ENCODE measurements at places on chromosomes 7 and 10. TPM values are rescaled to one million over a fixed set of nuclear protein-coding genes. Genes with fewer than 3 reads are reported as not detected.

DNA sequence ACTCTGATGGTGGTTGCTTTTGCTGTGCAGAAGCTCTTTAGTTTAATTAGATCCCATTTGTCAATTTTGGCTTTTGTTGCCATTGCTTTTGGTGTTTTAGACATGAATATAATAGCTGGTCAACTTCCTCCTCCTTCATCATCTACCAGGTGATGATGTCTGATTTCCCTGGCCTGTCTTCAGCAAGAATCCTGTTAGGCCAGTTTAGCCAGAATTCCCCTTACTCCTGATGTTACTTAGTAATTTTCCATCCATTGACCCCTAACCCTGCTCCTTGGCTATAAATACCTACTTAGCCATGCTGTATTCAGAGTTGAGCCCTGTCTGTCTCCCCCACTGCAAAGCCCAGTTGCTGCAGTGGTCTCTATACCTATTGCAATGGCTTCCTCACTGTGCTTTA, 91.4 kb downstream of the ZNF777 start:
- no peak for DNase-seq

GRCh38 chr10:4931587-4931986, 31.6 kb upstream of the AKR1C1 start:
- no peak for DNase-seq

- DNase-seq = no peak
These were observed 174.6 kb downstream of the PIP4K2A start for GRCh38 chr10:22539579-22540298.

DNA sequence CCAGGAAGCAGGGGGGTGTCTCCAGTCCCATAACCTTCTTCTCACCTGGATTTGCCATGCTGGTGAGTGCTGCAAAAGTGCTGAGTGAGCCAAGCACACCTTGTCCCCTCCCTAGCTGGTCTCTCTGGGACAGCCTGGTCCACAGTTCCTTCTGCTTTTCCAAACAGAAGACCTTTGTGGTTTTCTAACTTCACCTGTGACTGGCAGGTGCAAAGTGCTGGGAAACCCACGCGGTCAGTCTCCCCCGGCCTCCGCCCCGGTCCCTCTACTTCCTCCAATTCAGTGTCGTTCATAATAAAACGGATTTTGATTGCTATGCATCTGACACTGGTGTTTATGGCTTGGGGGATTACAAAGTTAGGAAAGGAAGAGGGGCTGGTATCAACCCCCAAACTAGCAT, 37.1 kb downstream of the RBAK start:
- DNase-seq = no peak

Gene OR6V1
- total RNA-seq = not detected

Gene ASZ1
- not detected for total RNA-seq
